Stimulated activated CD8-positive, alpha-beta memory T cell treated with anti-CD3 and anti-CD28 coated beads, Interleukin-4, amount 100 ng/mL, for 24 hours (primary cell): ENCODE measurements at places on chromosomes 2 and 18.

DNA sequence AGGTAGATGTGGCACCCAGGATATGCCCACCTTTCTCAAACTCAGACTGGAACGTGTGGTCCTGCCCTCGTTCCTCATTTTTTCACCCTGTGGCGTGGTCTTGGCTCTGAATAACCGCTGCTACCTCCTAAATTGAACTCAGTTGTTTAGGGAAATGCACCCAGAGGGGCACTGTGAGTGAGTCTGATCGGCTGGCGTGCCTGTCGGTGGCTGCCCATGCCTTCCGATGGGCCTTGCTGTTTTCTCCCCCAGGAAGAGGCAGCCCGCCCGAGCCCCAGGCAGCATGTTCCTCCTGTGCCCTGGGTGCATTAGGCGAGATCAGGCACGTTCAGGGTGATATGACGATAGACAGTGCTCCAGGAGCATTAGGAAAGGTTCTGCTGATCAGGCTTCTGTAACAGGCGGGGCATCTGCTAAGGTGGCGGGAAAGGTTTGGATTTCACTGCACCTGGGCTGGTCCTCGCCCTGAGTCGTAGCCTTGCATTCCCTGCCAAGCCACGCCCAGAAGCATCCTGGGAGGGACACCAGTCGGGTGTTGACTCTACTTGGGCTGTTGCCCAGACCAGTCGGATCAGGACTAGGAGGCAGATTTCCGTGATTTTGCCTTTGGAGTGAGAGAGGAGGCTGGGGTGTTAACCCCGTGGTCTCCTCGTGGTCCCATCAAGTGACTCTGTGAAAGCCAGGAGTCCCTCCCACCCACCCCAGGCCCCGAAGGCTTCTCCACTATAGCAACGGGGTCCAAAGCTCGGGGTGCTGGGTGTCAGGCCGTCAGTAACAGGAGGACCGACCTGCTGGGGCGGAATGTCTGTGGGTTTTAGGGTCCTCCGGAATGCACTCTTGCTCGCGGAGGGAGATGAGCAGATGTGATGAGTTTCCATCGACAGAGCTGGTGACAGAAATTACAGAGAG, 75.1 kb downstream of the SH3BP4 start:
- DNase-seq: no peak

DNA sequence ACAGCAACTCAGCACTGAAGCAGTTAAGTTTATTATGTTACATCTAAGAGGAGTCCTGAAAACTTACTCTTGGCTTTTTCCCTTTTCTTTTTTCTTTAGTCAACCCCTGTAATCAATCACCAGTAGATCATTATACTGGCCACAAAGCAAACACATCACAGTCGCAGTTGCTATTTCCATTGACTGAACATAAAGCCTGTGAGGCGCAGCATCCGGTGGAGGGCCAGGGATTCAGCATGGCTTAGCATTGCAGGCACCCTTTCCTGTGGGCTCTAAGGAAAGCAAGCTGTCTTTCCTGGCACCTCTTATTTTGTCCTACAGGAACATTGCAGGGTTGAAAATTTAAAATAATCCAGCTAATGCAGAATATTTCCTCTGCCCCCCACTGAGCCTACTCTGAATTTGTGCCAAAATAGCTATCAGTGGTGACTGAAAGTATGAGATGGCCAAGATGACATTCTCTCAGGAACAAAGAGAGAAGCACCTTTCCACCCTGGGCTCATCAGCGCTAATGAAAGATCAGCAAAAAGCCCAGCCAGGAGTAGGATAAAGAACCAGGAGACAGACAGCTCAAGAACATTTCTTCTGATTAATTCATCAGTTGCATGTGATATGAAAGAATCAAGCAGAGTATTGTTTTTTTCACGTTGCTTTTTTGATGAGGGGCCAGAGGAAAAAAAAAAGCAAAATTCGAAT, 85.3 kb upstream of the SULT1C3 start:
- no peak for DNase-seq

DNA sequence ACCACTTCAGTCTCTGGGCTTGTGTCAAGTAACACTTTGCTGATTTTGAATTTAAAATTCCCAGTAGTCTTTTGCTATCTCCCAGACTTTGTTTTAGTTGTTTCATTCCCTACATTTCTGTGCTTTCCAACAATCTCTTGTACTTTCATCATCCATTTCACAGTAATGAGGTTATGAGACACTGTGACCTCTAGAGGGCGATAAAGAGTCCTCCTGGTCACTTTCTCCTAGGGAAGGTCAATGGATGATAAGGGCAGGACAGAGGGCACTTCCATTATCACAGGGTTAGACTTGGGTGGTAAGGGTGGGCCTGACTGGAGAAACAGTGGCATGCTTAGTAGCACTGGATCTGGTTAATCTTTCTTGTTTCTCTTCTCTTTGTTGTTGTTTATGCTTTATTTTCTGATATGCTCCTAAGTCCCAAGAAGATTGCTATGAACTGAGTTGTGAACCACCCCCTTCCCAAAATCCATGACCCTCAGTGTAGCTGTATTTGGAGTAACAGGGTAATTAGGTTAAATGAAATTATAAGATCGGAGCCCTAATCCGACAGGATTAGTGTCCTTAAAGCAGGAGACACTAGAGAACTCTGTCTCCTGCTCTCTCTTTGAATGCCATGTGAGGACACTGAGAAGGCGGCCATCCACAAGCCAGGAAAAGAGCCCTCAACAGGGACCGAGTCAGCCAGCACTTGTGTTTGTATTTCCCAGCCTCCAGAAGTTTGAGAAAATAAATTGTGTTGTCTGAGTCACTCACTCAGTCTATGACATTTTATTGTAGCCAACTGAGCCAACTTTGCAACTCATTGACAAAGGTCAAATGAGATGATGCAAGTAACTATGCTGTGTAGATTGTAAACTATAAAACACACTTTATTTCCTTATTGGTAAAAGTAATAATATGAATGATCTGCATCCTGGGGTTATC, 779.2 kb downstream of the CNTNAP5 start:
- no peak for DNase-seq

- no peak for DNase-seq
Observed at GRCh38 chr2:12764849-12765605, 48.3 kb downstream of the TRIB2 start.

- DNase-seq: no peak
Observed at GRCh38 chr2:237315829-237316225, 98.1 kb downstream of the COL6A3 start.

GRCh38 chr18:45342653-45343052, 272.6 kb upstream of the SLC14A2 start:
- DNase-seq: no peak

DNA sequence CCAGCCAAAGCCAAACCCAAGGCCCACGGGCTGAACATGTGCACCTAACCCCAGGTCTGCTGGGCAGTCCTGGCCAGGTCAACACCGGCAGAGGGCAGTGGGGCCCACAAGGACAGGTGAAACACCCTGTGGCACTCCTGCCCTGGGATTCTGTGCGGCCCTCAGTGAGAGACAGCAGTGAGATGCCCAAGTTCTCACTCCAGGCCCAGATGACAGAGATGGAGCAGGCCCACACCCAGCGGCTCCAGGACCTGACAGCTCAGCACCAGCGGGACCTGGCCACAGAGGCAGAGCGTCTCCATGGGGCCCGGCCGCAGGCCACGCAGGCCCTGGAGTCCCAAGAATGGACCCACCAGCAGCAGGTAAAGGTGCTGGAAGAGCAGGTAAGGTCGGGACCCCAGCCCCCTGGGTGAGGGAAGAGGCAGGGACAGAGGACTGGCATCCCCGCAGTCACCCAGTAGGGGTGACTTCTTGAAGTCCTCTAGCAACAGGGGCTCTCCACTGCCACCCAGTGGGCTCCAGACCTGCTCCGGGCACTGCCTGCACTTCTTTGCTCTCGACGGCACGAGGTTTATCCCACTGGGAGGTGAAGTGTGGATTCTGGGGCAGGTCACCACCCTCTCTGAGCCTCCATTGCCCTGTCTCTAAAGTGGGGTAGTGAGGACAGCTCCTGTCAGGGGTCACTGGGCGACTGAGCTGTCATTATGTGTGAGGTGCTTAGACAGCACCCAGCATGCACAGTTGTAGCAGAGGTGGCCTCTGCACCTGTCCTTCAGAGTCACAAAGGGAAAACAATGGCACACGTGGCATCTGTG, 8.8 kb upstream of the SNED1 start:
- no peak for DNase-seq

GRCh38 chr18:26089293-26090129, 902 bp downstream of the SS18 start:
- DNase-seq: no peak

GRCh38 chr2:227780981-227781615, 32.5 kb upstream of the CCL20 start:
- DNase-seq: no peak

DNA sequence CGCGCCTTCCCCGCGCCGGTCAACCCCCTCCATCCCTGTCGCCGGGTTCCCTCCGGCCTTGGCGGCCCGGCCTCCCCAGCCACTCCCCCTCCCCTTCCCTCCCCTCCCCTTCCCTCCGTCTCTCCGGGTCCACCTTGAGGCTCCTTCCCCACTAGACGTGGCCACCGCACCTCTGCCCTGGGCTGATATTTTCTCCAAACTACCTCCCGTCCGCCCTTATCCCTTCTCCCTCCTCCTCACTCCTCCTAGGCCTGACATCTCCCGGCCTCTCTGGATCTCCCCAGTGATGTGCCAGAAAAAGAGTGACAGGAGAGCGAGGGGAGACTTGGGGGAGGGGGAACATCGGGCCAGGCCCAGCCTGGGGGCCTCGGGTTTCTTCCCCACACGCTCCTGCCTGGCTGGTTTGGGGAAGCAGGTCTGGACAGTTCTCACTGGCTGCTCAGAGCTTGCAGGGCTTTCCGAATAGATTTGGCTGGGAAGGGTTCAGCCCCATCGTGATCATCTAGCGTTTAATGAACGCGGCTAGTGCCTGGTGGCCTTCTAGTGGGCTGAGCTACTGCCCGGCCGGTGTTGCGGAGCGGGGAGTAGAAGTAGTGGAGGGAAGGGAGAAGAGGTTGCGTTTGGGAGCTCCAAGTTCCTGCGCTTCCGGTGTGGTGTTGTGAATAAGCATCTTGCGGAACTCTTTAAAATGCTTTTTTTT, 641 bp downstream of the MAPRE3 start:
- no peak for DNase-seq

- DNase-seq: peak; percentile 11
Observed at GRCh38 chr2:30862054-30862651, 54.9 kb upstream of the CAPN13 start.

GRCh38 chr2:84832772-84833461, 48.0 kb downstream of the TRABD2A start:
- DNase-seq: no peak

DNA sequence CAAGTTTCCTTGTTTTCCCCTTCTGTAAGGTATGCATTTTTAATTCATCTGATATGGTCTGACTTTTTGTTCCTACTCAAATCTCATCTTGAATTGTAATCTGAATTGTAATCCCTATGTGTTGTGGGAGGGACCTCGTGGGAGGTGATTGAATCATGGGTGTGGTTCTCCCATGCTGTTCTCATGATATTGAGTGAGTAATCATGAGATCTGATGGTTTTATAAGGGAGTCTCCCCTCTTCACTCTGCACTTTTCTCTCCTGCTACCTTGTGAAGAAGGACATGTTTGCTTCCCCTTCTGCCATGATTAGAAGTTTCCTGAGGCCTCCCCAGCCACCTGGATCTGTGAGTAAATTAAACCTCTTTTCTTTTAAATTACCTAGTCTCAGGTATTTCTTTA, 476.1 kb downstream of the LPIN1 start:
- no peak for DNase-seq

DNA sequence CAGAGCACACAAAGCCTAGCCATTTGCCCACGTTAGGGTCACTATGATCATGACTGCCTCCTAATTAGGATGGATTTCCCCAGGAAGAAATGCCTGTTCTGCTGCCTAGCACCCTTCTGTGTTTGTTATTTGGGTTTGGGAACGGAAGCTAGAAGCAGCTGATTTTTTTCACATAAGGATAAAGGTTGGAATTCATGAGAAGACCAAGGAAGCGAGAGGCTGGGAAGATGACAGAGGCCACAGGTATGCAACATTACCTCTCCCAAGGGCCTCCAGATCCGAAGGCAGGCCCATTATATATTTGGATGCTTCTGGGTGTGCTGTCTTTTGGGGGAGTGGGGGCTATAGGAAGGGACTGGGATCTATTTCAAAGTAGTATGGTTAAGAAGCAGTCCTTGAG, 204.7 kb downstream of the FBXO15 start:
- no peak for DNase-seq

GRCh38 chr2:43846140-43846793, 7.5 kb downstream of the ABCG8 start:
- no peak for DNase-seq

DNA sequence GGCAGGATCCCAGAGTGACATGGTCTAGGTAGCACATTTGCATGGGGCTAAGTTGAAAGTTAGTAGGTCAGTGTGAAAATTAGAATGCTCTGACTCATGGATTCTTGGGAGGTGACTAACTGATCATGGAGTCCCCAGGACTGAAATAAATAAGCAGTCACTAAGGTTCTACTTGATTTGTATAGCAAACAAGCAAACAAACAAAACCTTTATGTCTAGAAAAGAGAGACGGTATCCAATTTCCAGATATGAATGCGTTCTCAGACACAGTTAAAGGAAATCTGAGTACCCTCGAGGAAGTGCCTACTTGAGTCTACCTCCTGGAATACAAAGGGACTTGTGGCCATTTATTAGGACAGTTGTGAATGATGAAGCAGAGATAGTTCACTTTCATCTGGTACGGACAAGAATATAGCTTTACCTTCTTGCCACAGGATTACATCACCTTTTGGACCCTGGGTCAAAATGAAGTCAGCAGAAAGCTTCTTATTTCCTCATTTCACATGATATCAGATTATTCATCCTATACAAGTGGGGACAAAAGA, 54.3 kb upstream of the AGPS start:
- DNase-seq: no peak

DNA sequence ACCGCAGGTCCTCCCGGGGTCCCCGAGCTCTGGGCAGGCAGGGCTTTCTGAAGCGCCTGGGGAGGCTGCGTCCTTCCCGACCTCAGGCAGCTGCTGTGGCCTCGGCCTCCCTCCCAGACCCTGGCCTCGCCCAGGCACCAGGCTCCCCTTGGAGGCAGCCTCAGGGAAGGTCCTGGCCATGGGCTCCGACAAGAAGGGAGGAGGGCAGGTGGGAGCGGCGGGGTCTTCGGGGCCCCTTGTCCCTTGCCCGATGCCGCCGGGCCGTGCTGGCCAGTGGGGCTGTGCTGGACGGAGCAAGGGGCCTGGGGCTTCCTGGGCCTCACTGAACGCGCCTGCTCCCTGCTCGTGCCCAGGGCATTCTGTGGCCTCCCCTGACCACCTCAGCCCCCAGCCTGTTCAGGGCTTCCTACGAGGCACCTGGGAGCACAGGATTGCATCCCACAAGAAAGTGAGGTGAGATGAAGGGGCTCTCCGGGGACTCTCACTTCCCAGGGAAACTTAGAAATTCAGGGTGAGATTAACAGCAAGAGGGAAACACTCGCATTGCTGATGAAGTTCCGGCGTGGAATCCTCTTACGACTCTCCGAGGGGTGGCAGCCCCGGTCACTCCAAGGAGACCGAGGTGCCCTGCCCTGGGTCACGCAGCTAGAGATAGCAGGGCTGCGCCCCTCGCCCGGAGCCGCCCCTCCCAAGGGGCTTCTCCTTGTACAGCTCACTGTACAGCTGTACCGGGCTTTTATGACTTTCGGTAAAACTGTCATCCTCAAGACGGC, 778 bp downstream of the MFSD2B start:
- DNase-seq: no peak
